Body of pancreas (tissue), 4 donors: ENCODE measurements at places on chromosomes 11 and 22. TPM values are rescaled to one million over a fixed set of nuclear protein-coding genes. Genes with fewer than 3 reads are reported as not detected.
A peak's percentile ranks its signal among the peaks of the same experiment; 100 is the strongest.

DNA sequence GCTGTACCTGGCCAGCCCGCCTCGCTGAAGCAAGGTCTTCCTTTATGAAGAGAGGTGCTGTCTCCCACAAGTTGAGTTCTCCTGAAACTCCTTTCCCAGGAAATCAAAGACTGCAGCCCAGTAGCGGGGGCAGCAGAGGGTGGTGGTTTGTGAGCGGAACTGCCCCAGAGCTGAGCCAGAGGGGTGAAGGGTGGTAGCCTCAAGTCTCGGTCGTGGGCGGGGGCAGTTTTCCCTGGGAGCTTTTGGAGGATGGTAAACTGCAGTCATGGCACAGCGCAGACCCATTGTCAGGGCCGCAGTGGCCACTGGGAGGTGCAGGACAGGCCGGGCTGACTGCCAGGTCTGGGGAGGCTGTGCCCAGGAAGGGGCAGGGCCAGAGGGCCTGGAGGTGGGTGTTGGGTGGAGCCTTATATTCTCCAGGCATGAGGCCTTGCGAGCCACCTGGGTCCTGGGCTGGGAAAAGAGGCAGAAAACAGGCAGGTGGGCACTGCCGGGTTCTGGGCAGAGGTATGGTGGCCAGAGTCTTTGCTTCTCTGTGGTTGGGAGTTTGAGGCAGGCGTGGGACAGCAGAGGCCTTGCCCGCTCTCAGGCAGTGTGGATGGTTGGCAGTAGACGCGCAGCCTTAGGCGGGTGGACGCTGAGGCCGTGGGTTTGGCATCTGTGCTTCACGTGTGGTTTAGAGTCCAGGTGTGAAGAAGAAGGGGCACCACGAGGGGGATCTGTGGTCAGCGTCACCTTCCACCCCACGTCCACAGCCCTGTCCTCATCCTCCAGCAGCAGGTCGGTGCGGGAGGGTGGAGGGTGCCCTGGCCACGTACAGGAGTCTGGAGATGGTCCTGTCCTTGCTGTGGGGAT lies 1176.4 kb downstream of the BRD1 start:
- no peak for DNase-seq

- DNase-seq = peak; percentile 13
Observed at GRCh38 chr11:119742263-119742861, 13.4 kb upstream of the NECTIN1 start.

GRCh38 chr22:30600921-30601320 lies 6.1 kb upstream of the TCN2 start:
- no peak for DNase-seq

Gene OR8G5
- not detected for total RNA-seq

DNA sequence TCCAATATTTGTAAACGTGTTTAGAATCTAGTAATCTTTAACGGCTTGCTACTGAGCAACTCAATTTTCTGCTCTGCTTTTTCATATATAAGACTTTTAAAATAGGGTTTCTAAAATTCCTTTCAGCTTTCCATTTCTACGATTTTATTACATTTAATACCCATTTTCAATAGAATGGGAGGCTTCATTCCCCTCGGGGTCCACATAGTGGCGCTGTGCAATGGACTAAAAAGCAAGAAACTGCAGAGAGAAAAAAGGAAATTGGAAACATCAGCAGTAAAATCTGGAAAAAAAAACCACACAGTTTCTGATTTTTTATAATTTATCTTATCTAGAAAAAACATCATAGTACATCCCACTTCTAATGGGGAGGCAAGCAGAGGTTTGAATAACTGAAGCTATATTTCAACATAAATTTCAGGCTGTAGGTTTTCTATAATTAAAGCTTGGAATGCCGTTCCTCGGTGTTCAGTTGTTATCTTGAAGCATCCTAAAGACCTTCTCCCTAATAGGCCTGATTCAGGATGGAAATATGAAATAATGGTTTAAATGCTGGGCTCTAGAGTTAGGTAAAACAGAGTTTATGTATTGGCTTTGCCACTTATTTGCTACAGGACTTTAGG lies 18.7 kb upstream of the JHY start:
- peak; percentile 62 for DNase-seq

GRCh38 chr11:66365711-66366619 lies 5.6 kb downstream of the SLC29A2 start:
- DNase-seq = no peak

Gene CDK2AP2
- 56.7 TPM for total RNA-seq

GRCh38 chr11:47523490-47524225 lies 29.3 kb downstream of the CELF1 start:
- peak; percentile 50 for DNase-seq

GRCh38 chr11:126334659-126335462 lies 20.6 kb upstream of the ST3GAL4 start:
- no peak for DNase-seq

- DNase-seq = no peak
Observed at GRCh38 chr11:56783448-56784041, 35.0 kb upstream of the OR9G4 start.

DNA sequence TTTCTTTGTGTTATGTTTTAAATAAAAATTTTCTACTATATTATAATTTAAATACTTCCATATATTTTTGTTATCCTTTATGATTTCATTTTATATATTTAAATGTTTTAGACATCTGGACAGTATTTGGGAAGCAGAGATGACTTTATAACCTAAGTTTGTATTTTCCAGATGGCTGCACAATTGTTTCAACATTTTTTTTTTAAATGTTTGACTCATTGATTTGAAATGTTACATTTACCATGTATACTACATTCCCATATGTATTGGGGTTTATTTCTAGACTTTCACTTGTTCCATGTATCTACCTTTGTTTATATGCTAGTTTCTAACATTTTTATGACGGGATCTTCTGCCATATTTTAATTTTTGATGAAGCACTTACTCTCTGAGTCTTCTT lies 766.5 kb downstream of the METTL15 start:
- no peak for DNase-seq

Gene EIF4ENIF1
- total RNA-seq = 7.5 TPM

Gene OOSP3
- total RNA-seq = not detected

Gene SYT13
- 9.9 TPM for total RNA-seq

- no peak for DNase-seq
Observed at GRCh38 chr11:112902361-112903011, 58.7 kb upstream of the NCAM1 start.

DNA sequence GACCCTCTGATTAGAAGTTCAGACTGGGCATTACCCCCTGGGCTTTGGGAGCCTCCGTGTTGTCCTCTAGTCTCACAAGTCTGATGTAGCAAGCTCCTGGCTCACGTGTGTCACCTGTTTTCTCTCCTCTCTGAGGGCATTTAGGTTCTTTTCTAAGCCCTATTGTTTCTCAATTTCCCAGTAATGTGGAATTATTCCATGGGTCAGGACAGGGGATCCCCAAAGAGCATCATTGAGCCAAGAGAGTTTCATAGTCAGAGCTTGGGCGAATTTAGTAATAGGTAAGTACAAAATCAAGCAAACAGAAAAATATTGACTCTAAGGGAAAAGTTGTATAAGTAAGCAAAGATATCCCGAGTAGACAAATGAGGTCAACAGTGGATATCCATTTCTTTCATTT lies 57.3 kb downstream of the PPP6R2 start:
- DNase-seq = no peak

GRCh38 chr11:38538866-38539680 lies 1941.0 kb upstream of the RAG2 start:
- DNase-seq = no peak

DNA sequence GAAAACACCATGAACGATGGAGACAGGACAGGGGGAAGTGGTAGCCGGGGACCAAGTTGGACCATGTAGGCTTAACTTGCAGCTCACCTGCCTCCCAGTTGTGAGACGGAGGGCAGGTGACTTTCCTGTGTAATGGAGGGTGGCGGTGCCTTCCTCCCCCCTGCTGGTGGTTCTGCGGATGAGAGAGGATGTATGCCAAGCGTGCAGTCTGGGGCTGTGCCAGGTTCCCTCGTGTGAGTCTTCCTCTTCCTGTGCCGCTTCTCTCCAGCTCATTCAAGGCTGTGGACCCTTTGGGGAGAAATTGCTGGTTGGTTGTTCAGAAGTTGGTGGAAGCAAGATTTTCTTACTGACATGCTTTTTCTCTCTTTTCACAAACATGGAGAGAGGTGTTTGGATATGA lies 35.1 kb downstream of the MPPED1 start:
- peak; percentile 32 for DNase-seq

DNA sequence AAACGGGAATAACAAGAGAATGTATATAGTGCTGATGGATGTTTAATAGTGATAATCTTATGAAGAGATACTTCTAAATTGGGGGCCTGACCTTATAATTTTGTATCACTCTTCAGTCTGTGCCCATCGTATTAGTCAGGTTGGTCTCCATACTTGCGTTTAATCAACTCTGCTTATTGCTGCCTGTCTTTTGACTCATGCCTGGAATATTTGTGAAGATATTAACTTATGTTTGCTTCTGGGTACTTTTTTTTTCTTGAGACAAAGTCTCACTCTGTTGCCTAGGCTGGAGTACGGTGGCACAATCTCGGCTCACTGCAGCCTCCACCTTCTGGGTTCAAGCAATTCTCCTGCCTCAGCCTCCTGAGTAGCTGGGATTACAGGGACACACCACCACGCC lies 24.0 kb downstream of the TMEM135 start:
- DNase-seq = no peak

DNA sequence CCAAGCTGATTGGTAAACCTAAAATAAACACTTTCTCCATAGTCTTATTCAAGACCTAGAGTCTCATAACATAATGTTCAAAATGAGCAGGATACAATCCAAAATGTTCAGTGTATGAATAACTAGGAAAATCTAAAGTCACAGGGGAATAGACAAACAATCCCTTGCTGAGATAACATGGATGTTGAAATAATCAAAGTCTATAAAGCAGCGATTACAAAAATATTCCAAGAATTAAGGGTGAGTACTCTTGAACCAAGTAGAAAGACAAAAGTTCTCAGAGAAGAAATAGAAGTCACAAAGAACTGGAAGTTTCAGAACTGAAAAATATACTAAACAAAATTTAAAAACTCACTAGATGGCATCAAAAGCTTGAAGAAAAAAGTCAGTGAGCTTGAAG lies 561.0 kb downstream of the INSC start:
- DNase-seq = no peak

GRCh38 chr11:13210424-13210823 lies 67.2 kb upstream of the BMAL1 start:
- peak; percentile 80 for DNase-seq

Gene EEF1G
- total RNA-seq = 1,161 TPM

Gene SLC25A22
- total RNA-seq = 55.8 TPM

DNA sequence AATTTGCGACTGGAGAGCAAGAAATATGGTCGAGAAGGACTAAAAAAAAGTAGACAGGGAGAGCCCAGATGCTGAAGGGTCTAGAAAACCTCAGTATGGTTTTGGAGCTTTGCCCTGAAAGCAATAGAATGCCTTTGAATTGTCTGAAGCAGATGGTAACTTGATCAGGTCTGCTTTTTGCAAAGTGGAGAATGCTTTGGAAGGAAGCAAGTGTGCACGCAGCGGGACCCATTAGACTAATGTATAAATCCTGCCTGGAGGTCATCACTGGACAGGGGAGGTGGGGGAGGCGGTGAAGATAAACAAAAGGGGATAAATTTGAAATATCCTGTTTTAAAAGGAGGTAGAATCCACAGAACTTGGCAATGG lies 757 bp upstream of the HINFP start:
- no peak for DNase-seq

DNA sequence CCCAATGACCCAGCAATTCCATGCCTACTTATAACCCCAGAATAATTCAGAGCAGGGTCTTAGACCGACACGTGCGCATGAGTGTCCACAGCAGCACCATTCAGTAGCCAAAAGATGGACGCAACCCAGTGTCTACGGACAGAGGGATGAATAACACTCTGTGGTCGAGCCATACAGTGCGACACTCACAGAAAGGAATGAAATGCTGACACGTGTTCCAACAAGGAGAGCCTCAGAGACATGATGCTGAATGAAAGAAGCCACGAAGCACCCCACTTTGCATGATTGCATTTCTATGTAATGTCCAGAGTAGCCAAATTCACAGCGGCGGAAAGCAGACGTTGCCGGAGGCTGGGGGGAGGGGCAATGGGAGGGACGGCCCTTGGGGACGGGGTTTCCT lies 134.4 kb downstream of the CTTN start:
- no peak for DNase-seq

GRCh38 chr11:130765406-130765805 lies 150.9 kb downstream of the SNX19 start:
- DNase-seq = no peak

Gene DEUP1
- 0.99 TPM for total RNA-seq

- DNase-seq = no peak
Observed at GRCh38 chr22:25352294-25352680, 132.8 kb downstream of the CRYBB2 start.

GRCh38 chr11:69498614-69499175 lies 17.2 kb downstream of the LINC01488 start:
- no peak for DNase-seq

DNA sequence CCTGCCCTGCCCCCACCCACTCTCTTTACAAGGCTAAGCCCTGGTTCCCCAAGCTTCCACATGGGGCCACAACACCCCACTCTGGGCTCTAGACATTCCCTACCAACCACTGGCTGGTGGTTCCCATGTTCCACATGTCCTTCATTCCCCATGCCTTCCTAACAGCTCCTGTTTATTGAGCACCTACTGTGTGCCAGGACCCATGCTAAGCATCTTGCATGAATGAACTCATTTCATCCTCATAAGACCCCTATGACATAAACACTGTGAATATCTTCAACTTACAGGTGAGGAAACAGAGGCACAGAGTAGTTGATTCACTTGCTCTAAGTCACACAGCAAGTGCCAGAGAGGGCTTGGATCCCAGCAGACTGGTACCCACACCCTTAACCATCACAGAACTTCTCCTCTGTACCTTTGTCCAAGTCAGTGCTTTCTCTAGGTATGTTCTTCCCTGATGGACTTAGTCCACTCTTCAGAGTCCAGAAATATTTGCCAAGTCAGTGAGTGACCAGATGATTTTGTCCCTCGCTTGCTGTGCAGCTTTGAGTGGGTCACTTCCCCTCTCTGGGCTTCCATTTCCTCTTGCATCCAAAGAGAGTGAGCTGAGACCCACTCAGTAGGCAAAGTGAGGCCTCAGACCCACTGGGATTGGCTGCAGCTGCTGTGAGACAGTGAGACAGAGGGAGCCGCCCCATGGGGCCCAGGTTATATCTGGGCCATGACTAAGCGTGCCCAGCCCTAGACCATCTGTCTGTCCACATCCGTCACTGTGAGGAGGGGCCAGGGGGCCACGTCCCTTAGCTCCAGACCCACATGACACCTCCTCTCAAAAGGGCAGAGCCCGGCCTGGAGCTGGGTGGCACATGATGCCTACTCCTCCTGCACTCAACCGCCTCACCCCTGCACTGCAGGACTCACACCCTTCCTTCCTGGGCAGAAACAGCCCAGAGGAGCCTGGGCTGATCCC lies 132.4 kb downstream of the MN1 start:
- DNase-seq = no peak

DNA sequence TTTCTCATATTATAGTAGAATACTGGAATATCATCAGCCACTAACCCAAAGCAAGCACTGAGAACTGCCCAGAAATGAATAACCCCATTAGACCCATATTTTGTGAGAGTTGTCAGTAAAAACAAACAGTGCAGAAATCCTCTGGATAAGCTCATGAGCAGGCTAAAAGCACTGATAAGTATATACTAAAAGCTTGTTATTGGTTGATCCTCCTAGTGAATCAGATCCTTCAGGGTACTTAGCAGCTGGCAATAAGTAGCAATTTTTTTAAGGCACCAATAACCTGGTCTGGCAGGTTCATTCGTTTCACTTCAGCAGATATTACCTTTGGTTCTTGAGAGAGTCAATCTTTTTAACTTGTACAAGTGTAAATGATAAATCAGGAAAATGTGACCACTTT lies 1.2 kb downstream of the NOX4 start:
- no peak for DNase-seq

GRCh38 chr11:7632211-7632610 lies 41.1 kb downstream of the CYB5R2 start:
- DNase-seq = no peak
